ENCODE measurements at places on chromosomes 5 and 9.

DNA sequence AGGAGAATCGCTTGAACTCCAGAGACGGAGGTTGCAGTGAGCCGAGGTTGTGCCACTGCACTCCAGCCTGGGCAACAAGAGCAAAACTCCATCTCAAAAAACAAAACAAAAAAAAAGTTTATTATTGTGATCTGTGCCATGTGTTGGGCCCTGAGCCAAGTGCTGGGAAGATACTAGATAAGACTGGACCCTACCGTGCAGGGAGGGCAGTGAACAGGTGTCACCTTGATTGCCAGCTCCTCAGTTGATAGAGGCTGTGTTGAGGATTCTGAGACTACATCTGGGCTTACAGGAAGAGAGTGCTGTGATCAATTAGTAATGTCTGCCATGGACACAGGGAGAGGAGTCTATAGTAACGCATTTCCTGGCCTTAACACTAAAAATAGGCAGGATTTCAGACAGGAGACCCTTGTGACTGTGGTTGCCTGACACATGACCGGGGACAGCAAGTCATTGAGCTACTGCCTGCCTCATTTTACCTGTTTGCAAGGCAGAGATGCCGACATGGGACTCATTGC lies 201.5 kb downstream of the C9orf50 start:
- DNase-seq = no peak

DNA sequence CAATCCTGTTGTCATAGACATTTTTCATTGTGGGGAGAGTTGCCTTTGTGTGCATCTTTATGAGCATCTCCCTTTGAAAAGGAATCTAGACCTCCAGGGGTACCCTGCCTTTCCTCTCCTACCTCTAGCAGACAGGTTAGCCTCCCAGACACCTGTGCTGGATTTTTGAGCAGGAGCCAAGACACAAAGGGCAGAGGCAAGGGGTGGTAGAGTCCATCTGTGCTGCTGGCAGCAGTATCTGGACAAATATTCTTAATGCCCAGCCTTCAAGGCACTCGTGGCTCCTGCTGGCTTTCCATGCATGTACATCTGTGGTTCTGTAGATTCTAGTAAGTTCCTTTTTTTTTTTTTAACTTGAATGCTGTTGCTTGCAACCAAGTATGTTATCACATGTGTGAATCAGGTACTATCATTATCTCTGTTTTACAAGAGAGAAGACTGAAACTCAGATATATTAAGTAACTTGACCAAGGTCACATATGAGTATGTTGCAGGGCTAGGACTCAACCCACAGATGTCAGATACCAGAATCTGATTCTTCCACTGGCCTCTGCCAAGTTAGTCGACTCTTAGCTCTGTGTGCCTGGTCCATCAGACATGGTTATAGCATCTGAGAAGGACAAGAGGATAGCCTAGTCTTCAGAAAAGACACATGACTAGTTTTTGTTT lies 32.9 kb upstream of the GPR151 start:
- DNase-seq = no peak

- no peak for DNase-seq
Observed at GRCh38 chr5:134258896-134259295, 33.0 kb upstream of the PPP2CA start.

- DNase-seq = no peak
Observed at GRCh38 chr9:76516871-76517270, 57.9 kb downstream of the GCNT1 start.

GRCh38 chr5:158599157-158599556 lies 500.6 kb downstream of the EBF1 start:
- DNase-seq = no peak

DNA sequence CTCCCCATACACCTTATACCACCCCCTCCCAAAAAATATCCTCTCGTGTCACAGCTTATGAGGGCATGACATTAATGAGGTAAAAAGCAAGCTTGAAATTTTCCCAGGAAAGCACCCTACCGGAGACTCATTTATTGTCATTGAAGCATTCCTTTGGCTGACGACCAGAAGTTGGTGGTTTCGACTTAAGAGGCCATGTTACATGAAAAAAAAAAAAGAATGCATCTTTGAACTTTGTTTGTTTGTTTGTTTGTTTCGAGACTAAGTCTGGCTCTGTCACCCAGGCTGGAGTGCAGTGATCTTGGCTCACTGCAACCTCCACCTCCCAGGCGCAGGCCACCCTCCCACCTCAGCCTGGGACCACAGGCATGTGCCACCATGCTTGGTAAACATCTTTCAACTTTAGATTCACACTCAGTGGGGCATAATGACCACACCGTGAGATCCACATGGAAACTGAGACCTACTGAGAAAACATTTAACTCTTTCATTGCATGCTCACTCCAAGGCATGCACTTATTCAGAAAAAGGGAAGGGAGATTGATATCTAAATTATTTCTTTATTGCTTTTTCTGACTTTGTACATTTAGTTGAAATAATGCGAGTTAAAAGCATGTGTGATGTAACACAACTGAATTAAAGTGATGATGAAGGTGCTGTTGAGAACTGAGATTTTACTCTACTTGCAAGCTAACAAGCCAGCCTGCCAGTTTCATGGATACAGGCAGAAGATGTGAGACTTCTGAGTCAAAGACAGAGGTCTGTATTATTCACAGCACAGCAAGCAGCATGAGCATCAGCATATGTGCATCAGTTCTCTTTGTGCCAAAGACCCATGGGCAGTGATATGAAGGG lies 5.1 kb upstream of the RAB14 start:
- DNase-seq = no peak

DNA sequence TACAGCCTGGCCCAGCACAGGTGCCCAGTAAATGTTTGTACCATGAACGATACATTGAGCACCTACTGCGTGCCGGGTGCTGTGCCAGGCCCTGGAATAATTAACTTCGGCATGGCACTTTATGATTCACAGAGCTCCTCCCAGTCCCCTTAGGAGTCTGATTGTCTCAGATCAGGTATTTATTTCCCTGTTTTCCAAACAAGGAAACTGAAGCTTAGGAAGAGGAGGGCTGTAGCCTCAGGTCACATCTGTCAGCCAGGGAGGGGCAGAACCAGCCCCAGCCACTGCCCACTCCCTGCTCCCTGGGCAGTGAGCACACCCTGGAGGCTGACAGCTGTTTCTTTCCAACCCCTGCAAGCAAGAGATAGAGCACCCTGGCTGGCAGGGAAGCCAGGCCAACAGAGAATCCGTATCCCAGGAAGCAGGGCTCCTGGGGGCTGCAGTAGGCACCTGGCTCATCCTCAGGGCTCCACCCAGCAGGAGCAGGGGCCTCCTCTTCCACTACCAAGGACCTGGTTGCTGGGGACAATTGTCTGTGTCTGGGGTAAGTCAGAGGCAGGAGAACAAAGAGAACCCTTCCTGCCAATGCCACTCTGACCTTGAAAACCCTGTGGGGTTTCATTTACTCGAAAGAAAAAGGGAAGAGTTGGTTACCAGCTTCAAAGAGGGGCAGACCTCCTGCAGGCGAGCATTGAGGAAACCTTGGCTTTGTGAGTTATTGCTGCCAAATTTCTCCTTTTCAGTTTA lies 69.0 kb downstream of the DAB2IP start:
- DNase-seq = no peak

DNA sequence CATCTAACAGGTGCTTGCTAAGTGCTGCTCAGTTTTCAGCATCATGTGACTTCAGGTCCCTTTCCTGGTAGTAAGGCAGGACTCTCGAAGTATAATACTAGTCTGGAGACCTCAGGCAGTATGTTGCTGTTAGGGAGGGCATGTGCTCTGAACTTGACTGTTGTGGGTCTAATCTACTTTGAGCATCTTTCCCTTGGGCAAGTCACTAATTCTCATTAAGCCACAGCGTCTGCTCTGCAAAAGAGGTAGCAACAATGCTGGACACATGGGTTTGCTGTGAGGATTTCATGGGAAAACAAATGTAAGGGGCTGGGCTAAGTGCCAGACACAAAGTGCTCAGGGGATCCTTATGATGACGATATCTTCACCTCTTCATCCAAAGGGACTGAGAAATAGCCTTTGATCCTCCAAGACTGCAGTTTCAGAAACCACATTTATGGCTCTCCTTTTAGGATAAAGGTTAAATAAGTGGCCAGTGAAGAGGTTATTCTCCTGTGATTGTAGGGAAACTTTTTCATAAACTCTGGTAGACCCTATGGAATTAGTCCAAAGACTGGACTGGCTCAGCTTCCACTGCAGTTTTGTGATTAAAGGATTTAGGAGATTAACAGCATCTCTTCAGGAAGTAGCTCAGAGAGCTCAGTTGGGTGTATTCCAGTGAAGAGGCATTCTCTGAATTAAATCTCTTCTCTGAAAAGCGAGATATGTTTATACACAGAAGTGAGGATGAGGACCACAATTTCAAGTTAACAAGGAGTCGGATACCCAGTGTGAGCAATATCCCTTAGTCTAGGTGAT lies 216.6 kb downstream of the SGCD start:
- DNase-seq = no peak

DNA sequence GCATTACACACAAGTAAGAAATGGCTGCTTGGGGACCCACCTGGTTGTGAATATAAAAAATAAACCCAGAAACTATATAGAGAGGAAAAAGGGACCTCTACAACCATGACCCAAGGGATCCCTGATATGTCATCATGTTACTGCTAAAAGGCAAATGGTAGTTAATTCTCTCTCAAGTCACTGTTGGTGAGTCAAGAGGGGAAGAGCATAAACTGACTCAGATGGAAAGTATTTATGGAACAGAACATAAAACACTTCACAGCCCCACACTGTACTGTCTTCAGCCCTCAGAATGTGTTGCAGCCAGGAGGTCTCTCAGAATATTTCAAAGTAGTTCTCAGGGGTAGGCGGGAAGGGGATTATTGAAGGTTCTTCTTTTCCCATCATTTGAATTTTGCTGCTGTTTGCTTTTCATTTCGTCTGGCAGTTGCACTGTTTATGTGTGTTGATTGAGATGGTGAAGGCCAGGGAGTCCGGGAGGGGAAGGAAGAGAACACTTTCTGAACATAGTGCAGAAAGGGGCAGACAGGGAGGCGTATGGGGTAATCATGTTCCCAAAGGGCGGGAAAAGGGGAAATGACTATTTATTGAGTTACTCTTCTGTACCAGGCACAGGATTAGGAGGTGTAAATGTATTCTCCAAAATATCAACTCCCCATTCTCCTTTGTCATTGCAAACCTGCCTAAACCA lies 85.5 kb downstream of the TEK start:
- no peak for DNase-seq

- no peak for DNase-seq
Observed at GRCh38 chr5:1948111-1948510, 65.4 kb upstream of the IRX4 start.

- DNase-seq = no peak
Observed at GRCh38 chr5:149486726-149487635, 64.3 kb downstream of the CSNK1A1 start.

GRCh38 chr5:135215617-135216470 lies 181.8 kb upstream of the PITX1 start:
- DNase-seq = no peak

- no peak for DNase-seq
Observed at GRCh38 chr9:2298217-2298616, 283.1 kb downstream of the SMARCA2 start.

DNA sequence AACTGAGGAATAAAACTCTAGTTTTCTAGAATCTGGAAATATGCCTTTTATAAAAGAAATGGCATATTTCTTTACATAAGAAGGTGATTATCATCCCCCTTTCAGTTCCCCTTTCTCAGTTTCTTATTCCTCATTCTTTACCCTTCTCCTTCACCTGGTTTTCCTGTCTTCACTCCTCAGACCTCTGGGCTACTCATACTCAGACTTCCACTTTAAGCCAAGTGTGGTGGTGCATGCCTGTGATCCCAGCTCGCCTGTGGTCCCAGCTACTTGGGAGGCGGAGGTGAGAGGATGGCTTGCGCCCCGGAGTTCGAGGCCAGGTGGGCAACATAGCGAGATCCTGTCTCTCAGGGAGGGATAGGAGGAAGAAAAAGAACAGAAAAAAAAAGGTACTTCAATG lies 57.2 kb downstream of the RANBP6 start:
- no peak for DNase-seq

GRCh38 chr9:136095070-136096058 lies at the start of gene NACC2:
Gene NACC2 (minus strand): TSS chr9:136095289. CDS start chr9:136050521, 44,768 bp downstream.
- DNase-seq = no peak

DNA sequence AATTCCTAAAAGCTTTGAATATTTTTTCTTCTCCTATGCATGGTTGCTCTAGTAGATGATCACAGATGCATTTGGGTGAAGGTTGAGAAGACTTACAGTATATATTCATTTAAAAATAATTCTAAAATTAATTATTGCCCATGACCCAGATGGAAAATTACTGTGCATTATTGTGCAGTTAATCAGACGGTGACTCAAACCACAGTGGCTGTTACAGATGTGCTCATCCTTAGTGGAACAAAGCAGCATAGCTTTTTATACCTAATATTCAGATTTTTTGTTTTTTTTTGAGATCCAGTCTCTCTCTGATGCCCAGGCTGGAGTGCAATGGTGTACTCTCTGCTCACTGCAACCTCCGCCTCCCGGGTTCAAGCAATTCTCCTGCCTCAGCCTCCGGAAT lies 10.7 kb downstream of the OR2V1 start:
- DNase-seq = no peak

DNA sequence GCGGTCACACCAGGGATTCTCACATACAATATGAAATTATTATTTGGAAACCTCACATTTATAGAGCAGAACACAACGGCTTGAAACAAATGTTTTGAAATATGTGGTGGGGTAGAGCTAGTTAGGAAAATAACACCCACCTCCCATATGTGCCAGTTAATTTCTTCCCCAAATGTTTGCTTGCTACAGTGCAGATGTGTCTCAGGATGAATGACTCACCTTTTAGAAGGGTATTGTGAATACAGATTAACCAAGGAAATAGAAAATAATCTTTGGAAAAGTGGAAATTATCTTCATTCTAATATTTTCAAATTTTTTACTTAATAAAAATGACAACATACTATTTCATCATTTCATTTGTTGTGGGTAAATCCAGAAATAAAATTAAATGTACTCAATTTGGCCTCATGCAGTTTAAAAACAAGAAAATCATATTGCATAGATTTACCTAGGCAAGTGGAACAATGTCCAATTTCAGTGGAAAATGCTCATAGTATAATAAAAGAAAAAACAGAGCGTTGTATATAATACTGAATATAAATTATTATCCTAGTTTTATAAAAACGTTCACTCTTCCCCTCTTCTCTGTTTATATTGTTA lies 39.3 kb upstream of the RICTOR start:
- DNase-seq = no peak

DNA sequence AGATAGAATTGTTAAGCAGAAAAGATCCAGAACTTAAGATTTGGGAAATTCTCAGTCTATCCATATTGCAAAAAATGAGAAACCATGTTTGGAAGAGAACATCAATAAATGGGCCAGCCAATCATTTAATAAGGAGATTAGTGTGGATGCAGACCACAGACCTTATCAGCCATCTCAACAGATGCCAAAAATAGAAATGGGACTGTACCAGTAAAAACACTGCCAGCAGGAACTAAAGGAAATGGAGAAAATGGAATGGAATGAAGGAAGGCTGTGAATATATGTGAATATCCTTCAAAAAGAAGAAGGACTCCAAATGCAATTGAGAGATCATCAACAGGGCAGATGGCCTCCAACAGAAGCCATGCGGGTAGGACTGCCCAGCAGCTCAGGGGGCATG lies 52.7 kb upstream of the ZNF618 start:
- DNase-seq = no peak

GRCh38 chr5:45623832-45624231 lies 72.3 kb downstream of the HCN1 start:
- no peak for DNase-seq

GRCh38 chr9:27432308-27432707 lies 91.8 kb upstream of the IFNK start:
- no peak for DNase-seq

- DNase-seq = no peak
Observed at GRCh38 chr5:141714542-141715310, 32.7 kb upstream of the ARAP3 start.

- DNase-seq = no peak
Observed at GRCh38 chr5:160064417-160064810, 54.8 kb downstream of the PWWP2A start.

Measured in stimulated activated CD8-positive, alpha-beta memory T cell treated with anti-CD3 and anti-CD28 coated beads, Interleukin-15, amount 100 ng/mL, for 1 hour (primary cell).